ENCODE measurements at places on chromosomes 11 and 22.

DNA sequence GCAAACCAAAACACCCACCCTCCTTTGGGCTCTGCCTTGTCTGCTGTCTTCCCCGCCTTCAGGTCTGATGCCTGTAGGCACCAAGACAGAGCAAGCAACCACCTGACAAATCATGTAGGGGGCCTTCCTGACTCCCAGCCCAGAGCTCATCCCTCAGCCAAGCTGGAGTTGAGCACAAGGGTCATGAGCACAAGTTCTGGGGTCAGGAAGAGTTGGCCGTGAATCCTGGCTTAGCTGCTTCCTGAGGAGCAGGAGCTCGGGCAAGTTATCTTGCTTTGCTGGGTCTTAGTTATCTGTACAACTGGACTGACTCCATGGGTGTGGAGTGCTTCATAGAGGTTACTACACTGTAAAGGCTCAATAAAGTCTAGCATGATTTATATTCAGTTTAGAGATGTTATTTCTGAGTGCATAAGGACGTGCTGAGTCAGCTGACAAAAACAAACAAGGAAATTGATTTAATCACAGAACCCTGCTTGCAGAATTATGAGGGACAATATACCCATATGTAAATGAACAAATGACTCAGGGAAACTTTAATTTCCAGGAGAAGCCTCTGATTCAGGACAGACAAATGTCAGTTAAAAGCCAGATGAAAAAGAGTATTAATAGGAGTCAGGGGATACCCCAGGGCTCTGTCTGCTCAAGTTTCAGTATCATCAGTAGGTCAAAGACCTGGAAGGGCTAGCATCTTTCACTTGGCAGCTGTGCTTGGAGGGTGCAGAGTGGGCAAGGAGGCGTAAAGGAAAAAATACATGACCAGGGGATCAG, 15.0 kb upstream of the APOA1 start:
- DNase-seq: no peak

GRCh38 chr22:41831383-41831782, 1.5 kb upstream of the SREBF2 start:
- no peak for DNase-seq

- DNase-seq: no peak
Measured at GRCh38 chr11:4416306-4416705, 22.8 kb upstream of the TRIM21 start.

DNA sequence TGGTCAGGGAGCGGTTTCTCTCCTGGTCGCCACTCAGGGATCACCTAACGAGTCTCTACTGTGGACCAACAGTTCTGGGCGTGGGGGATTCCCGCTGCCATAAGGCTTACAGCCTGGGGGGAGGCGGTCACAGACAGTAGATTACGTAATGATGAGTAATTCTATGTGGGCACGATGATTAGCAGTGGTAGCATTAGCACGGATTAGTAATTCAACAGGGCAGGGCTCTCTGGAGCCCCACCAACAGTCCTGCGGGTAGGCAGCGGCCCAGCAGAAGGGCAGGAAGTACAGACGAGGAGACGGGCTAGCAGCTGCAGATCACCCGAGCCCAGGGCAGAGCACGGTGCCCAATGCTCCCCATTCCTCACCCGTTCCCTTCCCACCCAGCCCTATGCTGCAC, 3.6 kb downstream of the SHISAL1 start:
- DNase-seq: no peak

DNA sequence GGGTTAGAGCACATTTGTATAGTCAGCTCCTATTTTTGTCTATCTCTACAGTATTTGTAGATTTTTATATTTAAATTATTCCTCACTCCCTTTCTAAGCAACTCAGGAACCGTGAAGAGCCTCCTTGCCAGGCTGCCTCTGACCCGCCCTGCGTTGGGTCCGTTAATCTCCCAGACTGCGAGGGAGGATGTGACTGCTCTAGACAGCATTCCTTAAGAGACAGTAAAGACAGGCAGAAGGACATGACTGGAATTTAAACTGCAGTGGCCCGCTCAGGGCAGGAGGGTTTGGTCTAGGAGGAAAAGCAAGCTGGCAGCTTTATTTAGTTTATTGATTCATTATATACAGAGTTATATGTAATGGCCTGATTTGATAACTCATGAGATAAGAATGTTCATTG, 413.7 kb downstream of the TMEM135 start:
- no peak for DNase-seq

DNA sequence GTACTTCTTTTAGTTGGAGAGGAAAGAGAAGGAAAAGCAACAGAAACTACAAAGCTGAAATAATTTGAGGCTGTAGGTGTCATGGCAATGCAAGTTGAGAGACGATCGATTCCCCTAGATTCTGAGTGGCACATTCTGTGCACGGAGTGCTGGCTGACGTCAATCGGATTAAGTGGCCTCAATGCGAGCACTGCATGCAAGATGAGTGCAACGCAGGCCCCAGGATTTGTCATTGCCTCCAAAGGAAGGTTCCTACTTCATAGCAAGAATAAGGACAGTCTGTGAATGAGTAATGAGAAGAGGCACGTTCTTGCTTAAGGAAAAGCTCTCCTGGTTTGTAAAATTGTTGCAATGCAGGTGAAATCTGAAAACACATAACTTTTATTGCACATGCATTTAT, 892.4 kb downstream of the KCNA4 start:
- no peak for DNase-seq

- no peak for DNase-seq
Measured at GRCh38 chr11:95341221-95341620, 110.2 kb upstream of the SESN3 start.

DNA sequence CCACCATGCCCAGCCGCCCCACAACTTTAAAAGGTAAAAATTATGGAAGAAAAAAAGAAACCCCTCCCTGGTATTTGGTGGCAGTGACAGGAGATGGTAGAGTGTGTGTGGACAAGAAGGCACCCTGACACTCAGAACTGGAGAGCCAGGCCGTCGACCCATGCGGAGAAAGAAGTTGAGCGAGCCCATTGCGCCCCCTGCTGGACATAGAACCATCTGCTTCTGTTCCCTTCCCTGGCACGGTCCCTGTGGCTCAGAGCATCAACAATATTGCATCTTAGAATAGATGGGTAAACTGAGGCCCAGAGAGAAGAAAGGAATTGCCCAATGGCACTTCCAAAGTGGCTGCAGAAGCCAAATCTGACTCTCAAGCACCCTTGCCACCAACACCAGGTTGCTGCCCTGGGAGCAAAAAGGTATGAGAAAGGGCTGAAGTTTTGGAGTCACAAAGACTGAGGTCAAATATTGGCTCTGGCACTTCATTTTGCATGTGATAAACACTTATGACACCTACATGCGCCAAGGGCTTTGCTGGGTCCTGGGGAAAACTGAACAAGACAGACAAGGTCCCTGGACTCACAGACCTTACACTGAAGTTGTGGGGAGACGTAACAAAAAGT, 8.6 kb downstream of the MRPL11 start:
- peak; percentile 89 for DNase-seq

DNA sequence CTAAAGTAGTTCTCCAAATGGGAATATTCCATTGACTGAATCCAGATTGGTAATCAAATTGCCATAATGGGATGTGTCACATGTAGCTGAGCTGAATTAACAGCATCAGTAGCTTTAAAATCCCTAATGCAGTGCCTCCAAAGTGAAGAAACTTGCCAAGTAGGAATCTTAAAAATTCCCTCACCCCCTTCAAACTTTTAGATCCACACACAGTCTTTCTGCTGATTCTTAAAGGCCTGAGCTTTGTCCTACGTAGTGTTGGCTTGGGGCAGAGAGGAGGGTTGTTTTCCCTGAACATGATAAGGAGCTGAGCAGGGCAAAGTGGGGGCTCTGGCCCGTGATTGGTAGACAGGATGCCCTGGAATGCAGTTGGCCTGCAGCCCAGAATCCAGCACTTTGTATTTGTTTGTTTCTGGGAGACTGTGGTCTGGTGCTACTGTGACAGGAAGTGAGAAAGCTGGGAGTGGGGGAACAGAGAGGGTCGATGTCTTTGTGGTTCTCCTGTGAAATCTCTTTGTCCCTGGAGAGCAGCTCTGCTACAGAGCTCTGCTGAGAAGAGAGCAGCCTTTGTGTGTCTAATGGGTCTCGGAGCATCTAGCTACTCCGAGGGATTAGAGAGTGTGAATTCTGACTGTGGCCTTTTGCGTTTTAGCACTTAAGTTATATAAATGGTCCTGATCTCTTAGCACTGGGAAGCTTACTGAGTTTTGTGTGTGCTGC, 16.9 kb downstream of the CTNND1 start:
- no peak for DNase-seq

- DNase-seq: no peak
Measured at GRCh38 chr11:70566768-70567530, 168.6 kb downstream of the CTTN start.

DNA sequence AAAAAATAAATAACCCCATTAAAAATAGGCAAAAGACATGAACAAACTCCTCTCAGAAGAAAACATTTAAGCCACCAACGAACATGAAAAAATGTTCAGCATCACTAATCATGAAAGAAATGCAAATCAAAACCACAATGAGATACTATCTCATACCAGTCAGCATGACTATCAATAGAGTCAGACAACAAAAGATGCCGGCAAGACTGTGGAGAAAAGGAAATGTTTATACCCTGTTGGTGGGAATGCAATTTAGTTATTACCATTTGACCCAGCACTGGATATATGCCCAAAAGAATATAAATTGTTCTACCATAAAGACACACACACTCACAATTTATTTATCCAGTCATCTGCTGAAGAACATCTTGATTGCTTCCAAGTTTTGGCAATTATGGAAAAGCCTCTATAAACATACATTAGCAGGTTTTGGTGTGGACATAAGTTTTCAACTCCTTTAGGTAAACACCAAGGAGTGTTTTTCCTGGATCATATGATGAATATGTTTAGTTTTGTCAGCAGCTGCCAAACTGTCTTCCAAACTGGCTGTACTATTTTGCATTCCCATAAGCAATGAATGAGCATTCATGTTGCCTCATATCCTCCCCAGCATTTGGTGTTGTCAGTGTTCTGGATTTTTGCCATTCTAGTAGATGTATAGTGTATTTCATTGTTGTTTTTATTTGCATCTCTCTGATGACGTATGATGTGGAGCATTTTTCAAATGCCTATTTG, 28.0 kb downstream of the OR8D1 start:
- DNase-seq: no peak

DNA sequence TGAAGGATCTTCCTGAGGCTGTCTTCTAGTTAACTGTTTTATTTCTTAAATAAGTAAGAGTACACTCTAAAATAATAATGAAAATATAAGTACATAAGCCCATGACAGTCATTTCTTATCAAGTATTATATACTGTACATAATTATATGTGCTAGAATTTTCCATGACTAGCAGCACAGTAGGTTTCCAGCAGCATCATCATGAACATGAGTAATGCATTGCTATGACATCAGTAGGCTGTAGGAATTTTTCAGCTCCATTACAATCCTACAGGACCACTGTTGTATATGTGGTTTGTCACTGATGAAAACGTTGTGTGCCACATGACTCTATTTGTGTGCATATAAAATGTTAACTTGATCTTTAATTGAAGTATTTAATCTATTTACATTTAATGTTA, 22.0 kb downstream of the ZNF202 start:
- DNase-seq: no peak

DNA sequence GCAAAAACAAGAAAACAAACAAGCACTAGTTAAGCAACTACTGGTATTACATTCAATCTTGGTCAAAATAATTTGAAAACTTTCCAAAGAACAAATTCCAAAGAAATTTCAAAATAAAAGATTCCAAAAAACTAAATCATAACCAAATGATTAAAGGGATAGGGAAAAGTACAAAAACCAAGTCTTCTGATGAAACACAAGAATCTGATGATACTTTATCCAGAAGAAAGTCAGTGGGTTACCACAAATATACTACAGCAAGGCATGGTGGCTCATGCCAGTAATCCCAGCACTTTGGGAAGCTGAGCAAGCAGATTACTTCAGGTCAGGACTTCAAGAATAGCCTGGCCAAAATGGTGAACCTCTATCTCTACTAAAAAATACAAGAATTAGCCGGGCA, 59.1 kb downstream of the NUP98 start:
- DNase-seq: no peak

DNA sequence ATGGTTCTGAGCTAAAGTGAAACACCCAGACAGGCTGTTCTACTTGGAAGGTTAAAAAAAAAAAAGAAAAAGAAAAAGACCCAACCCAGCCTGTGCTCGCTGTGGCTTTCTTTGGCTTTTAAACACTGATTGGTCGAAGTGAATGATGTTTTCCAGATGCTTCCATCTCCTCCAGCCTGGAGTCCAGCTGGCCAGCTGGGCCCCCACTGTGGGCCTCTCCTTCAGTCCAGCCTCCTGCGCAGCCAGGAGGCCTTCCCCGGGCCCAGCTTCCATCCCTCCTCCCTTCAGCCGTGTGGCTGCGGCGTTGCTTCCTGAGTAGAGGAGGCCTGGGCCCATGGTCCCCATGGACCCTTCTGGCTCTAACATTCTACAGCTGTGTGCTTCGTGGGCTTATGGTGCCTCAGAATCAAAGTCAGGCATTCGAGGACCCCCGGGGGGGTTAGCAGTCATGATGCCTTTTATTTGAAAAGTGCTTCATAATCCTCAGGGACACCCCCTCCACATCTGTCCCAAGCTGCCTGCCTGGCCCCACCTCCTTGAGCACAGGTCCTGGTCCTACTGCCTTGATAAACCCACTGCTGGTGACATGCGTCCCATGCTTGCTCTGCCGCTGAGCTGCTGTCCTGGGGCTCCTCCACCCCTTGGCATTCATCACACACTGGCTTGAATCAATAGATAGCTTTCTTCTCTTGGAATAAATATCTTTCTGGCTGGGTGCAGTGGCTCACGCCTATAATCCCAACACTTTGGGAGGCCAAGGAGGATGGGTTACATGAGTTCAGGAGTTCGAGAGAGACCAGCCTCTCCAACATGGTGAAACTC, 42.2 kb upstream of the FBLN1 start:
- no peak for DNase-seq

DNA sequence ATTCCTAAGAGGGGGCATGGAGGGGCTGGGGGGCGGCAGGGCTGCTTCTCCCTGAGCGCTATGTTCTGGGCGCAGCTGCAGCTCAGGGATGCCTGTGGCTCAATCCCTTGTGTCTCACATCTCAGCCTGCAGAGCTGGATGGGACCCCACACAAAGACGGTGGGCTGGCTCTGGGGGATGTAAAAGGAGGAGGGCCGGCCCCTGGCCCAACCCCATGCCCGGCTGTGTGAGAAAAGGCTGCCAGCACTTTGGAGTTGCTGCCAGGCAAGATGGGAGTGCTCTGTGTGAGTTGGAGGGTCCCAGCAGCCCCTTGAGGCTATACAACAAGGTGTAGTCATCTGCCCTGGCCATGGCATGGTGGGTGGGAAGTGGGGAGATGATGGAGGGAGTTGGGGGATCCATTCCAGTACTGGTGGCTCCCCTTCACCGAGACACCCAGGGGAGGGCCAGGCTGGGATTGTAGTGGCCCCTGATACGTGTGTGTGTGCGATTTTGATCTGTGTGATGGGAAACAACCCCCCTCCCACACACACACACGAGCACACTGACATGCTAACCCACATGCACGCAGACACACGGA, 1.3 kb upstream of the TBX10 start:
- no peak for DNase-seq
